ENCODE measurements at places on chromosomes 13 and 19. TPM values are rescaled to one million over a fixed set of nuclear protein-coding genes. Genes with fewer than 3 reads are reported as not detected.

The CEACAM21 gene
- not detected for total RNA-seq

- no peaks in the 10 kb centered on the region for H3K36me3 ChIP-seq
- peaks cover 43% of the 10 kb centered on the region for H3K4me1 ChIP-seq
- no peaks in the 10 kb centered on the region for H3K27me3 ChIP-seq
- no peak overlapping the region for H3K4me3 ChIP-seq
- peak; percentile 52 for DNase-seq
These were observed 31.2 kb upstream of the RCBTB2 start for GRCh38 chr13:48564056-48564455.

DNA sequence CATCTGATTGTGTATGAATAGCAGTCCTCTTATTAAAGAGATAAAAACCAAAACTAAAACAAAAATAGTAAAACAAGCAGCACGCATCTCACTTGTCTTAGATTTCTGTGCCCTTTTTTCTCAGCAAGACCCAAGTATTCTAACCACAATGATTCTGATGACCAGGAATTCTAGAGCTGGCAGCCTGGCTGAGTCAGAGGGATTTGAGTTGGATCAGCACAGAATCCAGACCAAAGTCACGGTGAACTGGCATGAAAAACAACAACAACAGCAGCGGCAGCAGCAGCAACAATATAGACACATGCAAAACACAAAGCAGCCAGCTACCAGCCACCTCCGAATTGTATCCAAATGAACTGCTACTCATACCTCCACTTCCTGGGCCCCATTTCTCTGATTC lies 360.5 kb downstream of the KCNRG start:
- H3K4me3 ChIP-seq, result no peak overlapping the region
- peaks cover 5% of the 10 kb centered on the region for H3K4me1 ChIP-seq
- no peaks in the 10 kb centered on the region for H3K27me3 ChIP-seq
- peak; percentile 37 for DNase-seq
- H3K36me3 ChIP-seq, result 0 out of 2 replicates have a peak, but pooled peaks cover under 1% of the 10 kb centered on the region
- H3K27ac ChIP-seq, result no peak overlapping the region

- no peaks in the 10 kb centered on the region for H3K36me3 ChIP-seq
- H3K27me3 ChIP-seq, result no peaks in the 10 kb centered on the region
- peaks cover 13% of the 10 kb centered on the region for H3K4me1 ChIP-seq
- DNase-seq, result peak; percentile 6
- H3K27ac ChIP-seq, result no peak overlapping the region
- no peak overlapping the region for H3K4me3 ChIP-seq
These were observed 22.3 kb downstream of the EPS15L1 start for GRCh38 chr19:16449330-16449961.

DNA sequence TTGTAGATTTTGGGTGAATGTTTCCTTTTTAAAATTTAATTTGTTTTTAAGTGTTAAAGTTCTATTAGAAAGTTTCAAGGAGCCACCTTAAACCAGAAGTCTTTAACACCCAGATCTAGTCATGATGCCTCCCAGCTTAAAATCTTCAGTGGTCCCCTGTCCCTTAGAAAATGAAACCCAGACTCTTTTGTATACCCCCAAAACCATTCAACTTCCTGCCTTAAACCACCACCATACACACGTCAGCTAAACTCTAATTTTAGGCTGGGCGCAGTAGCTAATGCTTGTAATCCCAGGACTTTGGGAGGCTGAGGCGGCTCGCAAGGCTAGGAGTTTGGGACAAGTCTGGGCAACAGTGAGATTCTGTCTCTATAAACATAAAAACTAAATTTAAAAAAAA lies 37.9 kb downstream of the N4BP2L1 start:
- H3K4me3 ChIP-seq, result no peak overlapping the region
- H3K27ac ChIP-seq, result no peak overlapping the region
- DNase-seq, result no peak
- H3K27me3 ChIP-seq, result no peaks in the 10 kb centered on the region

- peaks cover 10% of the 10 kb centered on the region for H3K4me1 ChIP-seq
- H3K27ac ChIP-seq, result peak overlapping the region; percentile 12
- H3K36me3 ChIP-seq, result peaks cover 15% of the 10 kb centered on the region
- no peak overlapping the region for H3K4me3 ChIP-seq
- H3K27me3 ChIP-seq, result no peaks in the 10 kb centered on the region
- no peak for DNase-seq
These were observed 22.4 kb upstream of the CPAMD8 start for GRCh38 chr19:17048885-17049453.

The ZNF99 gene
- not detected for total RNA-seq

GRCh38 chr13:64480672-64481071 lies 2749.5 kb downstream of the PCDH9 start:
- DNase-seq, result no peak
- no peak overlapping the region for H3K27ac ChIP-seq
- no peaks in the 10 kb centered on the region for H3K36me3 ChIP-seq
- H3K4me1 ChIP-seq, result no peaks in the 10 kb centered on the region
- H3K4me3 ChIP-seq, result no peak overlapping the region
- H3K27me3 ChIP-seq, result no peaks in the 10 kb centered on the region

The MYO16 gene
- not detected for total RNA-seq

DNA sequence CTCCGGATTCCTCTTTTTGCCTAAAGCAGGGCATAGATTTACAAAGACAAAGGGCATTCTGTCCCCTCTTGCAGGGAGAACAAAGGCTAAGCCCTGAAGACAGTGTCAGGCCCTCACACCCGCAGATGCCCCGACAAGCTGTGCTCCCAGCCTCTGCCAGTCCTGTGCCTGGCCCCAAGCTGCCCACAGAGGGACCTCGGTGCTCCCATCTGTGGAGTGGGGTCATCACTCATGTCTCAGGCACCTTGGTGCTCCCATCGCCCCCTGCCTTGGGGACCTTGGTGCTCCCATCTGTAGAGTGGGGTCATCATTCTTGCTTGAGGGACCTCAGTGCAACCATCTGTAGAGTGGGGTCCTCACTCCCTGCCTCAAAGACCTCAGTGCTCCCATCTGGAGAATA lies 24.3 kb downstream of the C13orf46 start:
- H3K4me3 ChIP-seq, result no peak overlapping the region
- no peak overlapping the region for H3K27ac ChIP-seq
- H3K36me3 ChIP-seq, result no peaks in the 10 kb centered on the region
- no peak for DNase-seq

The RXFP2 gene
- total RNA-seq, result not detected

DNA sequence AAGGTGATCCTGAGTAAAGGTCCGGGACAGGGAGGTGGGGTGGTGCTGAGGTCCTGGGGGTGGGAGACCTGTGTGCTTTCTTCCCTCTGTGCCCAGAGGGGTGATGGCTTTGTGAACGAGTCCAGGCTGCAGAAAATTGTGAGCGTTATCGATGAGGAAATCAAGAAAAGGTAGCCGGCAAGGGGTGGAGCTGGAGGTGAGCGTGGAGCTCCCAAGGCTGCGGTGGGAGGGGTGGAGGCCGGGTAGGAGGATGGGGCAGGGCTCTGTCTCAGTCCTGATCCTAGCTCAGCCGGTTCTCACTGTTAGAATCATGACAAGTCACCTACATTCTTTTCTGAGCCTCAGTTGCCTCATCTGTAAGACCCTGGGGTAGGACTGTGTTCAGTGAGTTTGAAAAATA lies 4.0 kb downstream of the SELENOV start:
- no peak for DNase-seq
- H3K36me3 ChIP-seq, result no peaks in the 10 kb centered on the region
- no peak overlapping the region for H3K4me3 ChIP-seq
- H3K4me1 ChIP-seq, result no peaks in the 10 kb centered on the region

The KCTD15 gene
- 79.9 TPM for total RNA-seq

DNA sequence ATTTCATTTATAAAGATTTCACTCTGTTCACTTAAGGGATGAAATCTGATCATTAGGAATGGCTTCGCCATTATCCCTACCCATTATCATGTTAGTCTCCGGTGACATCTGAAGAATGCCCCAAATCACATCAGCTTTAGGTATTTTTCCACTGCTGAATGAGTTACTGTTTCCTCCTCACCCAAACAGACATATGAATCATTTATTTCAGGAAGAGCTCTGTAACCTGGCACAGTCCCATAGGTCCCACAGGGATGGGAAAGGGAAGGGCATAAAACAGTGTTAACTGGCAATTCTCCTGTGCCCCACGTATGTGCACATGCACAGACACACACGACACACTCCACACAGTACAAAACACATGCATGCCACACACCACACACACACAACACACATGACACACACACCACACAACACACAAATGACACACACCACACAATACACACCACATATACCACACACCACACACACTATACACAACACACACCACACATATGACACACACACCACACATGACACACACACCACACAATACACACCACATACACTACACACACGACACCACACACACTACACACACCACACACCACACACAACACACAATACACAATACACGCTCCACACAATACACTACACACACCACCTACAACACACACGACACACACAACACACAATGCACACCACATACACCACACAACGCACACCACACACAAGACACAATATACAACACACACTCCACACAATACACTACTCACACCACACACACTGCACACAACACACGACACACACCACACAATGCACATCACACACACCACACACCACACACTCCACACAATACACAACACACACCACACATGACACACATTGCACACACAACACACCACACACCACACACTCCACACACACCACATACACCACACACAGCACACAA lies 15.4 kb downstream of the TMEM255B start:
- H3K27me3 ChIP-seq, result no peaks in the 10 kb centered on the region
- peaks cover 9% of the 10 kb centered on the region for H3K36me3 ChIP-seq

- no peak overlapping the region for H3K4me3 ChIP-seq
- no peak overlapping the region for H3K27ac ChIP-seq
- H3K4me1 ChIP-seq, result no peaks in the 10 kb centered on the region
- H3K36me3 ChIP-seq, result no peaks in the 10 kb centered on the region
These were observed 8.3 kb downstream of the ZNF837 start for GRCh38 chr19:58372311-58373133.
